ENCODE measurements at places on chromosomes 12 and 14.

GRCh38 chr12:34394211-34395055, 372.1 kb downstream of the ALG10 start:
- no peak for DNase-seq

DNA sequence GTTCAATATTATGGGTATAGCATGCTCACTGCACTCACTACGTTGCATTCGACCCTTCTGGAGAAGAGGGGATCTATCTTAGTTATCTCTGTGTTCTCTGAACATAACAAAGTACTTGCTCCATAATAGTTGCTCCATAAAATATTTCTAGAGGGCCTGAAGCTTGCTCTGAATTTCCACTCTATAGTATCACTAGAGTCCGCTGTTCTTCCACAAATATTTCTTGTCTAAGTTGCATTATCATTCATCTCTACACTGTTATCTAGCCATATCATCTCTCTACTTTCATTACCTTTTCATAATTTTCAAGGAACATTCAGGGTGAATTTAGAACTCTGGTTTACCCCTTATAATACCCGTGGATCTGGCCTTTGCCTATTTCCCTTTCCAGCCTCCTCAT, 246.1 kb upstream of the PDE3A start:
- DNase-seq: no peak

DNA sequence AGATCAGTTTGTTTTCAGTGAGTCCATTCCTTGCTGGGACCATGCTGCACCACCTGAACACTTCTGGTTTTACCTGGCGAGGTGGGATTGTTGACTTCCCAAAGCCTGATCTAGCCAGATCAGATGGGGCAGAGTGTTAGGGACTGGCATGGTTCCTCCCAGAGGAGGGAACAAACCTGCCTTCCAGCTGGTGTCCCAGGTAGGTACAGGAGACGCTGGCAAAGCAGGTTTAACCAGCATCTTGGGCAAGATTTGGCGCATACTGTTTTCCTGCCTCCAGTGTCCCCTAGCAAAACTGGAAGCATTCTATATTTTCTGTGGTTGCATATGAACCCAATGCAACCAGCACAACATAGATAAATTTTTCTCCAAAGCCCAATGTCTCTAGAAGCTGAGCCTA, 14.6 kb upstream of the FOS start:
- DNase-seq: no peak

DNA sequence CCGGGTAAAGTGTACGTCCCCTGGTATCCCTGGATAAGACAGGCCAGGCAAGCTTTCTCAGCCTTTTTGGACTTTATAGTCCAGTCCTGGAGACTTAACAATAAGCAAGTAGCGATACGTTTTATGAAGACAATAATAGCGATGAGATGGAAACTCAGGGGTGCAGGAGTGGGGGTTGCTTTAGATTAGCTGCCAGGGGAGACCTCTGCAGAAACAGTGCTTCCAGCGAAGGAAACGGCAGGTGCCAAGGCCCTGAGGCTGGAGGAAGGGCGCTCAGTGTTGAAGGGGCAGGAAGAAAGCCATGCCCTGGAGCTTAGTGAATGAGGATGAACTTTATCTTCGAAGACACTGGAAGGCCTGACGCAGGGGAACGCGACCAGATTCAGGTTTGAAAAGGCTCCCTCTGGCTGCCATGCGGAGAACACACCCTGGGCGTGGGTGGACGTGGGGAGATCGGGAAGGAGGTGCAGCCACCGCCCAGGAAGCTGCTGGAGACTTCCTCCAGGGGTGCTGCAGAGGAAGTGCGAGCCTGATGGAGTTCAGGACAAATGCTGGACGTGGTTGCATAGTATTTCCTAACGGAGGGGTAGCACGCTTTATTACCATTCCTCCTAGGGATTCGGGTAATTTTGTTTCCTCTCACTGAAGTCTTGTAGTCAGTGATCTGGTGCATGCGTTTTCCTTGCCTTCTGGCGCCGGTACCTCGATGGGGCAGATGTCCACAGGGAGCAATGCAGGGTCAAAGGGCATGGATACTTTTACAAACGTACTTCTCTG, 26.1 kb upstream of the UBC start:
- DNase-seq: peak; percentile 97

GRCh38 chr14:86999036-86999435, 993.9 kb downstream of the GALC start:
- no peak for DNase-seq

- no peak for DNase-seq
Observed at GRCh38 chr14:52485350-52485960, 66.8 kb downstream of the TXNDC16 start.

DNA sequence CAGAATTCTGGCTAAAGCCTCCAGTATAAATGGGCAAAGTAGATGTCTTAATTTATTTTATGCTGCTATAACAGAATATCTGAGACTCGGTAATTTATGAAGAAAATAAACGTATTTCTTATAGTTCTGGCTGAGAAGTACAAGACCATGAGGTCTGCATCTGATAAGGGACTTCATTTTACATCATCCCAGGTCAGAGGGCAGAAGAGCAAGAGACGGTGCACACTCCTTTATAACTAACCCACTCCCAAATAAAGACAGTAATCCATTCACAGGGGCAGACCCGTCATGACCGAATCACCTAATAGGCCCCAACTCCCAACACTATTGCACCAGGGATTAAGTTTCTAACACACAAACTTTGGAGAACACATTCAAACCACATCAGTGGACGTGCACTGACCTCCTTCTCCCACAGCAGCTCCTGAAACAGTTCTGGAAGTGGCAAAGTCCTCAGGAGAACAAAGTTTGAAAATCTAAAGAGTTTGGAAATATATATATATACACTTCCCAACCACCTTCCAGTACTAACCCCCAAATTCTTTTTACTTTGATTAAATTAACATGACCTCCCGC, 116.5 kb downstream of the MED13L start:
- DNase-seq: no peak

GRCh38 chr12:70317781-70318180, 48.3 kb upstream of the KCNMB4 start:
- DNase-seq: no peak

GRCh38 chr14:67963545-67963944, 144.0 kb downstream of the RAD51B start:
- DNase-seq: no peak

- peak; percentile 25 for DNase-seq
Observed at GRCh38 chr14:74425525-74426201, 347 bp downstream of the SYNDIG1L start.

DNA sequence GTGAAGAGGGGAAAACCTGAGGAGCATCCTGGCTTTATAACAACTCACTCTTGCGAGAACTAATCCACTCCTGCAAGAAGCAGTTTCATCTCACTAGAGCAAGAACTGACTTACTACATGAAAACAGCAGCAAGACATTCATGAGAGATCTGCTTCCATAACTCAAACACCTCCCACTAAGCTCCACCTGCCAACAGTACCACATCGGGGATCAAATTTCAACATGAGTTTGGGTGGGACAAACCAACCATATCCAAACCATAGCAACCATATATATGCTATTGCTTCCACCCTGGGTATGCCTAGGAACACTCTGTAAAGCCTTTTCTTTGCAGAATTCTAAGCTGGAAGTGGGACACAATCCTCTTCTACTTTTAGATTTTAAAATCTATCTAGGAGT, 13.9 kb upstream of the AVPR1A start:
- no peak for DNase-seq

GRCh38 chr14:49173765-49174373, 412.3 kb downstream of the RPS29 start:
- peak; percentile 70 for DNase-seq

- no peak for DNase-seq
Observed at GRCh38 chr14:96584907-96585671, 82.9 kb downstream of the PAPOLA start.

GRCh38 chr14:58428118-58428683, 682 bp downstream of the KIAA0586 start:
- peak; percentile 46 for DNase-seq

DNA sequence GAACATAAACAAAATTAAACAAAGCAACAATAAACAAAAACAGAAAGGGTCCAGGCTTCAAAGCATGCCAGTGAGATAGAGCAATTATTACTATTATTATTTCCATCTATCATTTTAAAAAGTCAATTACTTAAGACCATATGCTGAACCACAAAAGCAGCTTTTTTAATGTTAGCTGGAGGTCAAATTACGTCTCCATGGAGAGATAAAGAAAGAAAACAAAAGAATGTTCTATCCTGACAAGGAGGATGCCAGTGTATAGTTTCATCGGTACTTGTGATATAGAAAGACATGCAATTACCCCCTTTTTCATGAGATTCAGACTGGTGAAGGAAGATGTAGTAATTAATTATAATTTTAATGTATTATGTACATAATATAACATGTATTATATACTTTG, 81.6 kb upstream of the DCN start:
- no peak for DNase-seq

GRCh38 chr14:61575551-61576150, 119.7 kb upstream of the HIF1A start:
- DNase-seq: no peak

DNA sequence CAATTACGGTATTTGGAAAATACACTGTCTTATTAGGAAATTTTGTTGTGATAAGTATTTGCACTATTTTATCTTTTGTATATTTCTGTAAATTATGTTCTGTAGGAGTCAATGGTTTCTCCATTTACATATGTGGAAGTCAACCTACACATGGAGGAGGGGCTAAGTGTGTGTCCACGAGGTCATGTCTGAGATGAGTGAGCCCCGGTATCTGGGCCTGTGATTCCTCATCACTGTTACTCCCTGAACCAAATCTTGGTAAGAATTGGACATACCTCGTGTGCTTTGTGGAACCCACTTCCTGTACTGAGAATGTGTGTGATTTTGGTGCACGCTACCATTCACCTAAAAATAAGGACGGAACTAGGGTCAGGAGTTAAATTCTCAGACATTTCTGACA, 1105.5 kb downstream of the TMEM121 start:
- DNase-seq: no peak

DNA sequence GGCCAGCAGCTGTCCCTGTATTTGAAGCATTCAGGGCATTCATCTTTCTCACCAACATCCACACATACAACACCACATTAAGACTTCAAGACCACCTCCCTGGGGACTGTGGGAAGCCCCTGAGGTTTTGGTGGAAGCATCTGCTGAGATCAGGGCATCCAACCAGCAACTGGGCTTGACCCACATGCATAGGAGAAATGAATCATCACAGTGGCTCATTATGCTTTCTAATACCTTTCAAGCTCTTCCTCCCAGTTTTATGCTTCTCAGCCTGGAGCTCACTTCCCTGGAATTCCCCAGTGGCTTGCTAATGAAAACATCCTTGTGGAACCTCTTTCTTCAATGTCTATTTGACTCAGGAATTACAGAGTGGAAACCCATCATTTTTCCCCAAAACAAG, 21.4 kb upstream of the CMKLR1 start:
- no peak for DNase-seq

- DNase-seq: peak; percentile 31
Observed at GRCh38 chr12:104057771-104058197, 6.5 kb upstream of the HCFC2 start.

DNA sequence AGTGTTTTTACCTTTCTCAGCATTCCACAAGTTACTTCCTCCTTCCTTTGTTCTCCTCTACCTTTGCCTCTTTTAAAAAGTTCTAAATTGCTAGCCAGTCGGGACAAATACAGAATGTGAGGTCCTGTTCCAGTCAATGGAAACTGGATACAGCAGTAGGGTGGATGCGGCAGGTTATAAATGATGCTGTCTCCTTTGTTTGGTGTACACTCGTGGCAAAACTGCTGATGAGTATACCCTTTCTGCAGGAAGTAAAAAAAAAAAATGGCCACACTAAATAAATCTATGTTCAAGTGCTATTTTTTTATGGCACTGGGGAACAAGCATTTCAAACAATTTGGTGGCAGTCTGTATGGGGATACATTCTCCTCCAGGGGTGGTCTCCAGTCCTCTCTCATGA, 27.5 kb downstream of the KLRK1 start:
- DNase-seq: no peak

Data from LoVo (cell line).